ENCODE measurements at places on chromosomes 12 and 14. TPM values are rescaled to one million over a fixed set of nuclear protein-coding genes. Genes with fewer than 3 reads are reported as not detected.

CCDC77 gene
- 4.0 TPM for total RNA-seq

OR4E2 gene
- not detected for total RNA-seq

LMO3 gene
- 34.1 TPM for total RNA-seq

FLRT2 gene
- total RNA-seq, result 14.2 TPM

COCH gene
- total RNA-seq, result 0.20 TPM

C12orf56 gene
- not detected for total RNA-seq
